ENCODE measurements at places on chromosomes 1 and 21. TPM values are rescaled to one million over a fixed set of nuclear protein-coding genes. Genes with fewer than 3 reads are reported as not detected.

Gene CLCA1
- not detected for total RNA-seq

Gene PLA2G4A
- total RNA-seq = 11.1 TPM

Gene RNF187
- 74.6 TPM for total RNA-seq

Gene BARHL2
- total RNA-seq = 2.8 TPM

Gene FMO5
- total RNA-seq = 2.2 TPM

Gene LEFTY1
- total RNA-seq = 0.60 TPM

All from camera-type eye (tissue), 1 donor.